EH (cell line): ENCODE measurements at places on chromosomes 1 and 21.
A peak's percentile ranks its signal among the peaks of the same experiment; 100 is the strongest.

- DNase-seq = no peak
These were observed 12.5 kb upstream of the FAM76A start for GRCh38 chr1:27713139-27713725.

DNA sequence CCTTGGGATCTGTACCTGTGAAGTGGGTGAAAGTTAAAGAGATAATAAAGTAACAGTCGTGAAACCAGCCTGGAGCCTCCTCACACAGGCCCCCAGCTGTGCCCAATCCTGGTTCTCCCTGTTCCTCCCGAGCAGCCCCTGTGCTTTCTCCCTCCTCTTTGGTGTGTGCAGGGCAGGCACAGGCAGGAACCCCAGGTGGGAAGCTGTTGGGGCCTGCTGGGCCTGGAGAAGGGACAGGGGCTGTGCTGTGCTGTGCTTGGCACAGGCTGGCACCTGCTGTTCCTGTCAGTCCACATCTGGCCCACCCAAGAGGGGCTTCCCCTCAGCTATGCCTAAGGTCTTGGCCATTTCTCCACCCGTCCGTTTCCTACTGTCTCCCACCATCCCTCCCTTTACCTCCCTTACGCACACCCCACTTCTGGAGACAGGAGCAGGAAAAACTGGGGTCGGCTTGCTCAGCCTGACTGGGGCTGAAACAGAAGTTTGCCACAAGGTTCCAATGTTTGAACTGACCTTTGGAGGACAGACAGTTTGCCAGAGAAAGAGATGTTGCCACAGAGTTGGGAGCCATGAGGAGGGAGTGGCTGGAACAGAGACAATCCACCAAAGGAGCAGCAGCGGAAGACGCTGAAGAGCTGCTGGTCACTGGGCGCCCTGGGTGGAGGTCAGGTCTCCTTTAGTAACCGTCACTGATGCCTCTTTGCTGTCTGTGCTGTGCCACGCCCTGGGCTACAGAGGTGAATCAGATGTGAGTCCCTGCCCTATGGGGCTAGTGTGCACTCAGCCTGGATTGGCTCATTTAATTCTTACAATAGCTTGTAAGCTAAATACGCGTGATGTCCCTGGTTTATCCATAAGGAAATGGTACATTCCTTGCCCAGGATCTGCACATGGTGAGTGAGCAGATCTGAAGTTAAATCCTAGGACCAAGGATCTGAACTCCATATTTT, 18.8 kb upstream of the ARTN start:
- no peak for DNase-seq

GRCh38 chr1:170864876-170865538, 70.3 kb upstream of the MROH9 start:
- DNase-seq = no peak

GRCh38 chr1:32337855-32338636, 2.0 kb upstream of the MARCKSL1 start:
- no peak for DNase-seq

DNA sequence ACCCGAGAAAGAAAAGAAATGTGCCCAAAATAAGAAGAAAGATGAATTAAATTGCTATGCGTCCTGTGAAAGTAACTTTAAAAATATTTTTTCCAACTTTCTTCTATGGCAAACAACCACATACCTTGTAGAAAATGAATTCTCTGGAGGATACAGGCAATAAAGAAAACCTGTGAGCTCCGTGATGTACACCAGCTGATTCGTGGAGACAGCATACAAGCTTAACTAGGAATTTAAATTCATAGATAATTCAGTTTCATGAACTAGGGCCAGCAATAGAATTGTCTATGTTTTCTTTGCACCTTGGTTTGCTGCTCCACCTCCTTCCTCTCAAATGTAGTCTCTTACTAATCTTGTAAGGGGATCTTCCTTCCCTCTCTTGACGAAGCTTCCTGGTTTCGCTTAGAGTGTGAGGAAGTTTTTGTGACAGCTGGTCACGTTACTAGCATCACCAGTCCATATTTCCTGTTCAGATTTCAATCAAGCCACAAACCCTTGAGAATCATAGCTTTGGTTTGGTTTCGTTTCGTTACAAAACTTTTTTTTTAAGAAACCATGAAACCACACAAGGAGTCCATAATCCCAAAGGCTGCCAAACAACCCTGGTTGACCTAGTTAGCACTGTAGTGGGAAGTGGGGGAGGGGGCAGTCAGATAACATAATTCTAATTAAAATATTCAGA, 35.8 kb downstream of the GREM2 start:
- peak; percentile 81 for DNase-seq

- DNase-seq = peak; percentile 81
These were observed 218.7 kb upstream of the COA6 start for GRCh38 chr1:234154320-234155251.

DNA sequence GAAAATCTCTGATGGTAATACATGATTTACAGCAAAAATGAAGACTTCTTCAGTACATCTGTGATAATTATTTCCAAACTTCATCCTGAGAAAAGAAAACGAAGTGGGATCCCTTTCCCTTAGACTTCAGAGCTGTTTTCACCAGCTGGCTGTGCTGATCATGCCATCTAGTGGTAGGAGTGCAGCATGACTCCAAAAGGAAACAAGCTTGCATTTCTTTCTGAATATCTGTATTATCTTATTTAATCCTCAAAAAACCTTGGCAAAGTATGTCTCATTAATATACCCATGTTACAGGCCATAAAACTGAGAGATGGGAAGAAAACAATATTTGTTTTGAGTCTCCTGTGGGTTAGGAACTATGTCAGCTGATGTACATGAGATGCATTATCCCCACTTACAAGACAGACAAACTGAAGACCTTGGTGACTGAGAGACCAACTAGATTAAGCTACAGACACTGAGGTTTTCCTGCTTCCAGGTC, 9.8 kb upstream of the GJA8 start:
- DNase-seq = peak; percentile 61

GRCh38 chr1:236016083-236016482, 48.8 kb downstream of the NID1 start:
- peak; percentile 54 for DNase-seq

- DNase-seq = no peak
These were observed 10.8 kb downstream of the COL9A2 start for GRCh38 chr1:40306296-40306695.

GRCh38 chr21:37683396-37684114, 232.7 kb downstream of the KCNJ6 start:
- DNase-seq = no peak

DNA sequence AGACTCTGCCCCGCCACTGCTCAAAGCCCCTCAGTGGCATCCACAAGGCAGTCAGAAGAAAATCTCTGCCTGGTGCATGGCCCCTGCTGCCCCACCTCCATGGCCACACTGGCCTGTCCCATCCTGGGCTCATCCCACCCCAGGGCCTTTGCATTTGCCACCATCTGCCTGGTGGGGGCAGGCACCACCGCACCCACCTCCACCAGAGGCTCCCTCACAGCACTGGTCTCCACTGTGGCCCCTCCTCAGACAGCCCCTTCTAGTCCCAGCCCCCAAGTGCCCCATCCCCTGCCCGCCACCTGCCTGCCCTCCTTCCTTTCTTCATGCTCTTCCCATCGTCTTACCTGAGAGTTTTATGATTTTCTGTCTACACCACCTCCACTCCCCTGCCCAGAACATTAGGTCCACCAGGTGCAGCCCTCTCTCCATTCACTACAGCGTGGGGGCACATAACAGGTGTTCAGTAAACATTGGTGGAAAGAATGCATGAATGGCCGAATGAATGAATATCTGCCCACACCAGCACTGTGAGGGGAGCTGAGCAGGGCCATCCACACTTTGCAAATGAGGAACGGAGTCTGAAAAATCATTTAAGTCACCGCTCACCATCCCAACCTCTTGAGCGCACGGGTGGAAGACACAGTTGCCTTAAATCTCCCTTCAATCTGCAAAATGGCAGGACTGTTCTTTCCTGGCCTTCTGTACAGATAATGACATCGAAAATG, 2.1 kb downstream of the PRDM15 start:
- no peak for DNase-seq

- no peak for DNase-seq
These were observed 206.9 kb downstream of the MRPL39 start for GRCh38 chr21:25400427-25400826.

GRCh38 chr21:21973806-21974205, 975.6 kb downstream of the NCAM2 start:
- no peak for DNase-seq

- DNase-seq = no peak
These were observed 34.9 kb upstream of the ESRRG start for GRCh38 chr1:216758161-216758560.

DNA sequence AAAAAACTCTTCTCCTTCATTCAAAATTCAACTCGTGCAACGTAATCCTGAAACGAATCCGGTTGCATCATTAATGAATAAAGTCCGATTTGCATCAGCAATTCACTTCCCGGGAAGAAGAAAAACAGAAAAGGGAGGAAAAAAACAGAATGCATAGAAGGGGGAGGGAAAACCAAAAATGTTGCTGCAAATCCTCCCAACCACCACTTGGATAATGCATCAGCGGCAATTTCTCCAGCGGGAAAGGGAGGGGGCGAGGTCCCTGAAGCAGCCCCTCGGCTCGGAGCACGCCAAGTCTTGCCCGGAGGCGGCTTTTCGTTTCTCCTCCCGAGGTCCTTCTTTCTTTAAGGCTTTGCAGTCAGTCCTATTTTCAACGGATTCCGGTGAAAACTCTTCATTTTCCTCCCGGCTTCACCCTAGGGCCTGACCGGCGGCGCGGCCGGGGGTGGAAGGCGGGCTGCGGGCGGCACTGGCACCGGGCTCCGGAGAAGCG, 723 bp downstream of the CDC42BPA start:
- DNase-seq = peak; percentile 75

GRCh38 chr1:164660412-164660772, 101.4 kb downstream of the PBX1 start:
- DNase-seq = peak; percentile 69

GRCh38 chr1:32702599-32703478, at the start of gene SYNC:
SYNC (minus strand) TSS chr1:32702770; CDS start chr1:32702660, 110 bp downstream.
- peak; percentile 90 for DNase-seq
